ENCODE measurements at places on chromosomes 1 and 21.

GRCh38 chr1:240342251-240342625, 250.6 kb downstream of the FMN2 start:
- no peak for DNase-seq

GRCh38 chr1:67058761-67059160, 4.8 kb upstream of the SLC35D1 start:
- no peak for DNase-seq

DNA sequence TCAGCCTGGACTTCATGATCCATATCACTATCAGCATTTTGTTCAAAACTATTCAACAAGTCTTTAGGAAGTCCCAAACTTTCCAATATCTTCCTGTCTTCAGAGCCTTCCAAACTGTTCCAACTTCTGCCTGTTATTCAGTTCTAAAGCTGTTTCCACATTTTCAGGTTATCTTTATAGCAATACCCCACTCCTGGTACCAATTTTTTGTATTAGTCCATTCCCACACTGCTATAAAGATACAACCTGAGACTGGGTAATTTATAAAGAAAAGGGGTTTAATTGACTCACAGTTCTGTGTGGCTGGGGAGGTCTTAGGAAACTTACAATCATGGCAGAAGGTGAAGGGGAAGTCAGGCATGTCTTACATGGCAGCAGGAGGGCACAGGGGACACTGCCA, 18.3 kb upstream of the DNAH14 start:
- DNase-seq, result no peak

GRCh38 chr1:70504821-70505193, 93.7 kb downstream of the CTH start:
- no peak for DNase-seq

DNA sequence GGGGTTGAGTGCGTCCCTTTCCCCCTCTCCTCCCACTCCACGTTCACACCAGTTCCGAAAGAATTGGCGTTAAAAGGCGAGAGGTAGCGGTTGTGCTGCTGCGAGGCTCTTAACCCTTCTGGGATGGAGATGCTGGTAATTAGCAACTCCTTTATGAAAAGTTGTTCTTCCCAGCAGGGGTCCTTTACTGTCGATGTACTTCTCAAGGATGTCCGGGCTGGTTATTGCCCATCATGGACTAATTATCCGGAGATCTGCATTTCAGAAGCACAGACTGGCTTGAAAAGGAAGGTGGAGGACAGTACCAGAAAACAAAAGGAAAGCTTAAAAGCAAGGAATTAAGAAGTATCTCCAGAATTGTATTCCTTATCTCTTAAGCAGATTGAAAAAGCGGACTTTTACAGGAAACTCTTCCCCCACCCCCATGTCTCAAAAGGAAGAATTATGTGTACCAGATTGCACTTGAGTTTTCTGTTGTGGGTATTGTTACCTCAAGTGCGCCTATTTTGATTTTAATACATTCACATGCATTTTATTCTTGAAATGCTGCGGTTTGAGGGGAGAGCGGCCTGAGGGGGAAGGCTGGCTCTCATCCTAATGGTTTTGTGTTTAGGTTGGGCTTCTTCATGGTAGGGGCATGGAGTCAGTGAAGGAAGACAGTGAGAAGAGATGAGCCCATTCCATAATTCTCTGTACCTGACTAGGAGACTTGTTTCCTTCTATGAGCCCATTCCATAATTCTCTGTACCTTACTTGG, 1.5 kb downstream of the AK4 start:
- peak; percentile 22 for DNase-seq

DNA sequence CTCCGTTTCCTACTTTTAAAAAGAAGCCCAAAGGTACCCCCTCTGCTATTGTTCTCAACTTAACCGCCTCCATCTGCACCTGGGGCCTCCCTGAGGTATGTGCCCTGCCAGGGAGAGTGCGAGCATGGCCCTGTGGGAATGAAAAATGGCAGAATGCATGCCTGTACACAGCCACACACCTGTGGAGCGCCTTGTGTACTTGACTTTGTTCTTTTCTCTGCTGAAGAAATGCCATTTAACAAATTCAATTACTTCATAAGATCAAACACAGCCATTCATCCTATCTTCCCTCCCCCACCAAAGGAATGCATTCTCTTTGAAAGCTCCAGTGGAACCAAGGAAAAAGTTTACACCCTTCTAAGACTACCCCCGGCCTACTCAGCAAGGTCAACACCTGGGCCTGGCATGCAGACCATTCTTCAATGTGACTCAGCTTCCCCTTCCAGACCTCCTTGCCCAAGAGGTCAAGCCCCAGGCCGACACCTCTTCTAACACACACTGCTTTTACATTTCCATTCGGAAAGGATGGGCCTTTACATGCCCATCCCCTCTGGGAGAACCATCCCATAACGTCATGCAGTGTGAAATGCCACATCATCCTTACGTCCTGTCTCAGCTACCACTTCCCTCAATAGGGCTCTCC, 123.7 kb downstream of the SMYD2 start:
- DNase-seq, result no peak

DNA sequence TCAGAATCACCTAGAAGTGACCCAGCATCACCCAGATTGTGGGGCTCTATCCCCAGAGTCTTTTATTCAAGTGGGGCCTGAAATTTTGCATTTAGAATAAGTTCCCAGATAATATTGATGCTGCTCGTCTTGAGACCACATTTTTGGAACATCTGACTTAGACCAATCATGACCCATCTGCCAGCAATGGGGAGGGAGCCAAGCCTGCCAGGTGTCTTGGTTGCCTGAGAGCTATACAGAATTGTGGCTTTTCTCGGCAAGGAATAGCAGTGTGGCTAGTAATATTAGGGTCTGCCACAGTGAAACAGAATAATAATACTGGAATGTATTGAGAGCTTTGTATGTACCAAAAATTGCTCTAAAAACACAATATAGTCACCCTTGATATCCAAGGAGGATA, 31.1 kb upstream of the RGS8 start:
- no peak for DNase-seq

DNA sequence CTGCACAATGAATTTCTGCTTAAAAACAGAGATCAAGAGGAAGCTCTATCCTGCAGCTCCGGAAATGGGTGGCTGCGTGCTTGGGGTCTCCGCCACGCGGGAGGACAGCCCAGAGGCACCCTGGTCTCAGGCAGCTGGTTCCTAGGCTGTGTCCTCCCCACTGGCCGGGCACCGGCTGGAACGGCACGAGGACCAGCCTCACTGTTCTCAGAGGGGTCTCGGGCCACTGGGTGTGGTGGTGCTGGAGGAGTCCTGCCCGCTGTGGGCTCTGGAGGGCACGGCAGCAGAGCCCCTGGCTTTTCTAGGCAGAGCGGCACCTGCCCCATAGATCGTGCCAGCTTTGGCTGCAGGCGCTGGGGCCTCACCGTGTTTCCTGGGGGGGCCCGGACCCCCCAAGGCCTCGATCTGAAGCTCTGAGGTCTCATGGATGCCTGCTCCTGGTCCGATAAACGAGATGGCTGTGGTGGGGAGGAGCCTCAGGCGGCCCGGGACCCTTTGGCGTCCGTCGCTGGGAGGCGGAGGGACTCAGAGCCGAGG, 8.2 kb upstream of the RNF223 start:
- no peak for DNase-seq

- no peak for DNase-seq
These were observed 197.2 kb downstream of the HLX start for GRCh38 chr1:221076391-221076811.

GRCh38 chr1:192859808-192860207, 51.0 kb downstream of the RGS2 start:
- DNase-seq, result no peak

DNA sequence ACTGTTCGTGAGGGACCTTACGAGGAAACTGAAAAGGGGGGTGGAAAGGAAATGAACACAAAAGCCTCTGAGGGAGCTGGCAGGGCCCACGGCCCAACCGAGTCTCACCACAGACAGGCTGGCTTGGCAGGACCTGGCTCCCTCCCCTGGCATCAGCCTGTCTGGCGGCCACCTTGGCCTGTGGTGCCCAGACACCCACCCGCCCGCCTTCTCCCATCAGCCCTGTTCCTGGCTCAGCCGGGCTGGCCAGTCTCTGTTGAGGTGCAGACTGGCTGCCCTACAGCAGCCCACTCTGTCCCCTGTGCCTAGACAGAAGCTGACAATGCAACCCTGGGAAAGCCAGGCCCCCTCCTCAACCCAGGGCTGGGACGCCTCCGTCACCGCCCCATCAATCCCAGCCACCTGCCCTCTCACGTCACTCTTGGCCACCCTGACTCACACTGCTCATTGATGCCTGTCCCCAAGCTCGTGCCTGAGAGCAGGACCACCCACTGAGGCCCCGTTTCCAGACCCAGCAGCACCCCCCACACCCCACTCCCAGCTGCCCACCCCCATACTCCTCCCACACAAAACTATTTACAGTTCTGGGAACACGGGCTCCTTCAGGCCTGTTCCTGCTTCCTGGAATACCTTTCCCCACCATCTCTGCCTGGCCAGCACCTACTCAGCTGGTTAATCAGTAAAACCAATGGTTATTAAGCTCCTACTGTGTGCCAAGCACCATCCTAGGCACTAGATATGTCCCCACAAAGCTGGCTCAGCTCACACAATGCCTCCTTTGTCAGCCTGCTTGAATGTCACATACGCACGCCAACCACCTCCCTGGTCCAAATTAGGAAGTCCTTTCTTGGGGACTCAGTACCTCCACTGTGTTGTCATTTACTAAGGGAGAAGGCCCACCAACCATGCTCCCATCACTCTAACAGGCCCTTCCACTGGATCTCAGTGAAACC, 22.7 kb downstream of the SDC3 start:
- no peak for DNase-seq

DNA sequence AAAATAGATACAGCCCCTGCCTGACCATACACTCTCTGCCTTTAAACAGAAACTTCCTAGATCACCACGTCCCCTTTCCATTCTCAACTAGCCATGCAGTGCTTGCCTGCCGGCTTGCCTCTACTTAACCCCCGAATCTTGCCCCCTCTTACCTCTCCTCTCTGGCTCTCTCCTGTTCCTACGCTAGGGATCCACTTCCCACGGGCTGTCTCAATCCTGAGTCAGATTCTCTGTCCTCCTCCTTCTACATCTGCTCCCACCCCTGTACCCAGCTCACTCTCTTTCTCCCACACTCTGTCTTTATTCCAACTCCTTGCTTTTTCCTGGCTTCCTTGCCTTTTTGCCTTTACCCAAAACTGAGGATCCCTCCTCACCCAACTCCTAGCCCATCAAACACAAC, 29.3 kb downstream of the ATF3 start:
- no peak for DNase-seq

DNA sequence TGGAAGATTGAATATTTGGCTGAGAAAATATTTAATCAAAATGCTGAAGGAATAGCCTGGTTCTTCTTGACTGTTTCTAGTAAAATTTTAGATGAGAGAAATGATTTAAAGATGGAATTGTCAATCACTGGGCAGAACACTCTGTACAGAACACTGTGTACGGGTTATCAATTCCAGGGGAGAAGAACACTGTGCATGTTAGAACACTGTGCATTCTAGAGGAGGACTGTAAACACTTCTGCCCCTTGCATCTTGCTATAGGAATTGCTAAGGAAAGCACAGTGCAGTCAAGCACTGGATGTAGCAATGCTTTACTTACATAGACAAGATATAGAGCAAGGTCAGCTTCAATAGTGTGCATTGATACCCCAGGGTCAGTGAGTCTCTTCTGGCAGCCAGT, 98.7 kb downstream of the RWDD3 start:
- no peak for DNase-seq

DNA sequence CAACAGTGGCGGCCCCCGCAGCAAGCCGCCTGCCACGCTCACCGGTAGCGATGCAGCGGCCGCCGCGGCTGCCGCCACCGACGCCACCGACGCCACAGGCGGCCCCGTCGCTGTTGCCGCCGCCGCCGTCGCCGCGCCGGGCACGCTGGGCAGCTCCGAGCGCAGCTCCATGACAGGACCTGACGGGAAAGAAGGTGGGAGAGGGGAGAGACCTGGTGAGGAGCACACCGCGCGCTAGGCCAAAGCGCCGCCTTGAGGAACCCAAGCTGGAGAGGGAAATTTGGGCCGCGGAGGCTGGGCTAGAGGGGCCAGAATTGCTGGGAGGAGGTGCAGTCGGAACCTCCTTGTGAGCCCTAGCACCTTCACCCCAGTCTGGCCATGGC, 1.9 kb downstream of the DMRTA2 start:
- DNase-seq, result no peak

GRCh38 chr1:166884040-166884642, 8.1 kb upstream of the TADA1 start:
- DNase-seq, result peak; percentile 68

- no peak for DNase-seq
These were observed 792.8 kb downstream of the USP25 start for GRCh38 chr21:16522548-16522947.

DNA sequence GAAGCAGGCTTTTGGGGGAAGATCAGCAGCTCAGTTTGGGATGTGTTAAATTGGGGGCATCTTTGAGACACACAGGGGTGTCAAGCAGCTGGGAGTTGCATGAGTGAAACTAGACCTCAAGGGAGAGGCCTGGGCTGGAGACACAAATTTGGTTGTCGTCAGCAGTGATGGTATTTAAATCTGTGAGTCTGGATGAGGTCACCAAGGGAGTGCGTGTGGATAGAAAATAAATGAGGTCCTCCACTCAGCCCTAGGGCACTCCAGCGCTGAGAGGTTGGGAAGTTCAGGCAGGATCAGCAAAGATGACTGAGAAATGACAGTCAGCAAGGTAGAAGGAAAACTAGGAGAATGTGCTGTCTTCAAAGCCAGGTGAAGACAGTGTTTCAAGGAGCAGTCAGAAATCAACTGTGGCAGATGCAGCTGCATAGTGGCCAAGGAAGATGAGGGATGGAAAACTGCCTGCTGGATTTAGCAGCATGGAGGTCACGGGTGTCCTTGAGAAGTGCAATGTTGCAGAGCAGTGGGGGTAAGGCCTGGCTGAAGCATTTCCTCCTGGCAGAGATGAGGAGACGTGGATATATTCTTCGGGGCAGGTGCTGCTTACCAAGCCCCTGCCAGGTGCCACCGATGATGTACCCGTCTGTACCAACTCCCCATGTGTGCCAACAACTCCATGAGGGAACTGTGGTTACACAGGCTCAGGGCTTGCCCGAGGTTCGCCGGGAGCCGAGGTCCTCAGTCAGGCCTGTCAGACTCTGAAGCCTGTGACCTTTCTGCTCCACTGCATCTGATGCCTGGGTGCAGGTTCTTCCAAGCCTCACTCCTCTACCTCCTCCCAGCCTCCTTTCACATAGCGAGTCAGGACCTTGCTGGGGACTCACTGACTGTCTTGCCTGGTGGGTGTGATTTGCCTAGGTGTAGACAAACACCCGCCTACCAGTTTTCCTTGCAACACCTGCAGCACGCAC, 11.3 kb downstream of the MAP7D1 start:
- DNase-seq, result no peak

DNA sequence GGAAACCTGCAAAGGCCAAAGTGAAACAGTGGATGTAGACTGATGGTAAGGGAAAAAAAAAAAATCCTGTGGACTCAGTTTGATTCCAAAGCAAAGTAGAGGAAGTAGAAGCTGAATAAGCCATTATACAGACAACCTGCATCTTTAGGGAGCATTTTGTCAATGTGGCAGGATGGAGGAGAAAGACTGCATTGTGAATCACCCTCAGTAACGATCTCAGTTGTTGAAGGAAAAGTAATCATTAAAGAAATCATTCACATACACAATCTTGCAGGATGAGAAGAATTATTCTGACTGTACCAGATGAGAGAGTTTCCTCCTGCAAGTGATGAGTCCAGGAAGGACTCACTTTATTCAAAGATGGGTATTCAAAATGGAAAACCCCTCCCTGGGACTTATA, 45.1 kb upstream of the TRIM67 start:
- DNase-seq, result no peak

- DNase-seq, result peak; percentile 3
These were observed 12.8 kb downstream of the DYNLT5 start for GRCh38 chr1:66764994-66765578.

- no peak for DNase-seq
These were observed 154.0 kb downstream of the RHOU start for GRCh38 chr1:228889289-228889688.
